ENCODE measurements at places on chromosomes 6 and 20.

DNA sequence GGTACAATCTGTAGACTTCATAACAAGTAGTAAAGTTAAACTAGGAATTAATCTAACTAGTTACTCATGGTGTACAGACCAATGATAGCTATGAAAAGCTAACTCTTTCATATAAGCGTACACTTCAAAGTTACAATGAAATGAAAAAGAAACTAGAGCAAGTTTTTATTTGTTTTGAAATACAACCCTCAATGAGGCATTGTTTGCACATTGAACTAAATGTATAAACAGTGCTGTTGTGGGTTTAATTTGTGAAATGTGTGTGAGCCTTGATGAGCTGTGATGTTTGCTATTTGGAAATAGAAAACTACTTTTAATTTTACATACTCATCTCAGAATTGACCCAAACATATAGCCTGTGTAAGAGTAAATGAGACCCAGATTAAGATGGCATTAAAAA lies 11.1 kb upstream of the EYA4 start:
- DNase-seq, result no peak

DNA sequence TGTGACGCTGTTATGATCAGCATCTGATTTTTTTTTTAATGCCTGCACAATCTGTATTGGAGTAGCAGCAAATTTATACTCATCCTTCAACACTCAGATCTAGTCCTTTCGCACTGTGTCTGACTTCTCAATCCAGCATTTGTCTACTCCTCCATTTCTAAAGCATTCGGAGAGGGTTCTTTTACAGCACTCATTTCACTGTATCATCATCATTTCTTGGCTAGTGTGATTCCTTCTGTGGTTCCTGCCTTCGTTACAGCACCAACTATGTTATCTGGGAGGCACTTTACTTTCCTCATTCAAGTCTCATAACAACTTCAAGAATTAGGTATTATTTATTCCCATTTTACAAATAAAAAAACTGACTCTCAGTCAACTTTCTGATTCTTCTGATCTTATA lies 18.0 kb downstream of the NUDT3 start:
- no peak for DNase-seq

DNA sequence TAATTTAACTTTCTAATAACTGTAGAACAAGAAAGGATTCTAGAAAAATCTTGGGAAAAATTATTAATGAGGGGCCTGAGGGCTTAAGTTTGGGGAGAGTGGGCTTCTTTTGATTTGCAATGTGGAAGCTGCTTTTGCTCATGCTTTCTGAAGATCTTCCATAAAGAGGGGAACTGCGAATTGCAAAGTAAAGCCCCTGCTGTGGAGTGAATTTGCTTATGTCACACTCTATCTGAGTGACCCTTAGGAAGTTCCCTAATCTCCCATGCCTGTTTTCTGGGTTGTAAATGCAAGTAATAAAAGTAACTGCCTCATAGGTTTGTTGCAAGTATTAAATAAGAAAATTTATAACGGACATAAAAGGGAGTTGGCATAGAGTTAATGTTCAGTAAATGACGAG lies 301.2 kb downstream of the PLCB1 start:
- DNase-seq, result no peak

DNA sequence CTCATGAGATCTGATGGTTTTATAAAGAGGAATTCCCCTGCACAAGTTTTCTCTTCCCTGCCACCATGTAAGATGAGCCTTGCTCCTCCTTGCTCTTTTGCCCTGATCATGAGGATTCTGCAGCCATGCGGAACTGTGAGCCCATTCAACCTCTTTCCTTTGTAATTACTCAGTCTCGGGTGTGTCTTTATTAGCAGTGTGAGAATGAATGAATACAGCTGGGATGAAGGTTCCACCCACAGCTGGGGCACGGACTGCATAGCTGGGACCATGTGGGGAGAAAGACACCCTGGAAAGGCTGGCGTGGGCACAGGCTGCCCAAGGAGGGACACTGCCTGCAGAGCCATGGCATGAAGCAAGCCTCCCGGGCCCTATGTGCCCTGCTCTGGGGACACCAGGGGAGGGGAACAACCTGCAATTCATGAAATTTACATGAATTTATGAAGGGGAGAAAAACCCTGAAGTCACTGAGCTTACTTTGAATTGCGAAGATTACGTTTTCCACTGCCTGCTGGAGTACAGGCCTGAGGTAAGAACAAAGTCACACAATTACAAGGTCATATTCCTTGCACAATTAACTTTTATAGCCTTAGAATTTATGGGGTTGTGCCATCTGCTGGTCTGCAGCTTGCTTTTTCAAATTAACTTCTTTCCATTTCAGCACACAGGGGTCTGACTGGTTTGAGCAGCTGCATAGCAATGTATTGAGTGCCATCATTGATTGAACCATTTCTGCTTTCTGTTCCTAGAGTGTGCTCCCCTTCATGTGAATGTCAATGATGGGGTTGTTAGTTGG lies 46.2 kb downstream of the SLC22A1 start:
- DNase-seq, result no peak

DNA sequence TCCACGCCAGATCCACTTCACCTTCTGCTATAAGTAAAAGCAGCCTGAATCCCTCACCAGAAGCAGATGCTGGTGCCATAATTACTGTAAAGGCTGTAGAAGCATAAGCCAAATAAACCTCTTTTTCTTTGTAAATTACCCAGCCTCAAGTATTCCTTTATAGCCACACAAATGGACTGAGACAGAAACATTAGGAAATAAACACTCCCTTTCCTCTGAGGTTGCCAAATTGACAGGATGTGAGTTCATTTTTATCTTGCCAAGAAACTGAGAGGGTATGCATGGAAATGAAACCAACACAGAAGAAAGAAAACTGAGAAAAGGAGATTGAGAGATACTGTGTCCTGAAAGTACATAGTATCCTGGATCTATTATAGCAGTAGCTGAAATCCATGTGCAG lies 481.2 kb downstream of the HAO1 start:
- no peak for DNase-seq

DNA sequence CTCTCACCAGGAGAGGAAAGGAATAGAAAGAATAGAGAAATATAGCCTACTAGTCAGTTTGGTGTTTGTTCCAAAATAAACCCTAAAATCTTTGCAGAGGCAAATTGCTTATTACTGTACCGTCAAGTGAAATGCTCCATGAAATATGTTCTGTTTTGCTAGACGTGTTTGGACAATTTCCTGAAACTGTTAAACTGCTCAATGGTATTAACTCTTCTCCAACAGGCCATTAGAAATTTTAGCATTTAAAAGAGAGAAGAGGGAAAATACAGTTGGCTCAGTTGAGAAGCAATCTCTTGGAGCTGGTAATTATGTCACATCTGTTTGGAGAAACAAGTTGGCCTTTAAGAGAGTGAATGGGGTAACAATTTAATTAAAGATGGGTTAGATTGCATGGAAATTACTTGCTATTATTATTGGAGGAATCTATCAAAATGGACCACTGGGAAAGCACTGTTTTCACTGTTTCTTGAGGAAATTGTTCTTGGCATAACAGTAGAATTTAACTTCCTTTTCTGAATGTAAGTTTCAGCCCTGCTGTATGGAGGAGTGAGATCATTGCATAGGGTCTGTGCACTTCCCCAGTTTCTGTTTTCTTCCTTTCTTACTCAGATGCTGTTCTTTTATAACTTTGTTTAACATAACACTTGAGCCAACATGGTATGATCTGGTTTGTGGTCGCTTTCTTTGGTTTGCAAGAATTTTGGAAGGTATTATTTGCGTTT lies 373.6 kb downstream of the PLCB1 start:
- no peak for DNase-seq

GRCh38 chr6:138489846-138490245 lies 9.4 kb downstream of the NHSL1 start:
- DNase-seq, result no peak

DNA sequence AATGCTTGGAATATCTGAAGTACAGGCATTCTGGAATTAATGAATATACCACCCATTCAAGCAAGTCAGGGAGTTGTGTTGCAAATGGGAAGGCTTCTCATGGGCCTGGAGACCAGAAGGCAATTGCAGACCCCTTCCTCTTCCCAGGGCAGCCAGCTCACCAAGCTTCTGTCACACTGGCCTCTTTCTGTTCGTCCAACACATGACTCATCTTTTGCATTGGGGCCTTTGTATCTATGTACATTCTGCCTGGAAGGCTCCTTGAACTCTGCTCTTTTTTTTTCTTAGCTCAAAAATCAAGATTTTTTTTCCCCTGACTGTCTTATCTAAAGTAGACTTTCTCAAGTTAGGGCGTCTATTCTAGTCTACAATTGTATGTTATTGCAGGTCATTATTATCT lies 132.9 kb upstream of the MYLIP start:
- no peak for DNase-seq

DNA sequence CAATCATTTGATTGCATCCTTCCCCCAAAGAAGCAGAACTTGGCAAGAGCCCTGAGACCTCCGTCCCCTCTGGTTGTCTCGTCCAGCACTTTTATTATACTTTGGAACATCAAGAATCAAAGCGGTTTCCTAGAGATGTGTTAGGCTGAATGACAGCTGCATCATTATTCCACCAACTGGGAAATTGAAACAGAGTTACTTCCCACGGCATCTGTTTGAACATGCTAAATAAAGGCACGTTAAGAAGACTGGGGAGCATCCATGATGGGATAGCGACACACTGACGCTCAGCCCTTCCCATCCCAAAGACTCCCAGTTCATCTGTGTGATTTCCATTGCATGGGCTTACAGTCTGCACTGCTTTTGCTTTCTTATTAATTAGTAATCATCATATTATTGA lies 147.8 kb downstream of the TBC1D7 start:
- no peak for DNase-seq

Data from SK-N-MC (cell line).